Activated CD8-positive, alpha-beta T cell treated with anti-CD3 and anti-CD28 coated beads for 36 hours (primary cell): ENCODE measurements at places on chromosomes 13 and 19.

DNA sequence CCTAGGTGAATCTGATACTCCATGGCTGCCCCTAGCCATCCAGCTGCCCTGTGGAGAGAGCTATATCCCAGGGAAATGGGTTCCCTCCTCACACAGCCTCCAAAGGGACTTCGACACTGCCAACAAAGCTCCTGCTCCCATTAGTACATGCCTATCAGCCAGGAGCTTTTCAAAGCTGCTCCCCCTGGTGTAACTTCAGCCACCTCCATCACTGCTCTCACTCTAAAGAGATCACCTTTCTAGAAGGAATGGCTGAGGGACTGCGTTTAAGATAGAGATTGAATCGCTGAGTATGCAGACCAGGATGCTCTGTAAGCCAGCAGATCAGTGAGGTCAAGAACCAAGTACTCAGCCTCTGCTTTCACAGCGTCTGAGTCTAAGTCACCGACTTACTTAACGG, 213.7 kb downstream of the NALCN start:
- no peak for DNase-seq

GRCh38 chr13:52411629-52412028, 5.7 kb upstream of the THSD1 start:
- DNase-seq: no peak

DNA sequence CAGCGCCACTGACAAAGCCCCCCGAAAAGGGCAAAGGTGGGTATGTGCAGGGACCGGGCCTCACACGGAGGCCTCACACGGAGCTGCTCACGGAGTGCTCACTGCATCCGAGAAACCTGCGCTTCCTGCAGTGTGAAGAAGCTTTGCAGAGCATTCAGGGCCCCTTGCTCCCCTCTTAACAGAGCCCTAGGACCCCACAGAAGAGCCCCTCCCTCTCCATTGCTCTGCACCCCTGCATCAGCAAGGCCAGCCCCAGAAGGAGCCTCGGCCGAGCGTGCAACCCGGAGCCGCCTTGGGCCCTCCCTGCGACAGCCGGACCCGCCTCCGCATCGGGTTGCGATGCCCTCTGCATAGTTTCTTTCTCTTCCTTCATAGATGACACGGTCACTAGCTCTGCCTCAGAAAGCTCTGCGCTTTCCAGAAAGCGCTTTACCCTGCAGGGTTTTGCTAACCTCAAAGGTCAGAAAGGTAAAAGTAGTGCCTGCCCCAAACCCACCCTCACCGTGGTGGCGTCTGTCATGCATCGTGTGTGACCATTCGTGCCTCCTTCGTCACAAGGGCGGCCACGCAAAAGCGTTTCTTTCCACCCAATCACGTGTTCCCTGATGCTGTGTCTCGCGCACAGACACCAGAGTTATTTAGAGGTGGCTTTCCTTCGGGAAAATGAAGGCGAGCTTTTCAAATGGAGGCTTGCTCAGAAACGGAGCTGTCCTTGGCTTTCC, 15.7 kb upstream of the F7 start:
- DNase-seq: no peak

DNA sequence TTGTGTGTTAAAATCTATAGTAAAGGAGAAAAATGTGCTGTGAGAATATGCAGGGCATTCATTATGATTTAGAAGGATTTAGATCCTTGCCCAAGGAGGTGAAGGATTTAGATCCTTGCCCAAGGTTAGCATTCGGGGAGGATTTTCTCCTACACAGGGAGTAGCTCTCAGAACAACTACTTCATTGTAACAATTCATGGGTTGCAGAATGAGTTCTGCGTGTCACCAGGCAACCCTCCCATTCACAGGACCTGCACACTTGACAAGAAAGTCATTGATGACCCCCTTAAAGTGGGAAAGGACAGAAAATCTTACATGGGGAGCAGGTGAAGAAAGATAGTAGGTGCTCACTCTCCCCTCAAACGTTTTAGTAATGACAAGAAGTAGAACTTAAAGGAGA, 167.1 kb upstream of the MAB21L1 start:
- DNase-seq: no peak

DNA sequence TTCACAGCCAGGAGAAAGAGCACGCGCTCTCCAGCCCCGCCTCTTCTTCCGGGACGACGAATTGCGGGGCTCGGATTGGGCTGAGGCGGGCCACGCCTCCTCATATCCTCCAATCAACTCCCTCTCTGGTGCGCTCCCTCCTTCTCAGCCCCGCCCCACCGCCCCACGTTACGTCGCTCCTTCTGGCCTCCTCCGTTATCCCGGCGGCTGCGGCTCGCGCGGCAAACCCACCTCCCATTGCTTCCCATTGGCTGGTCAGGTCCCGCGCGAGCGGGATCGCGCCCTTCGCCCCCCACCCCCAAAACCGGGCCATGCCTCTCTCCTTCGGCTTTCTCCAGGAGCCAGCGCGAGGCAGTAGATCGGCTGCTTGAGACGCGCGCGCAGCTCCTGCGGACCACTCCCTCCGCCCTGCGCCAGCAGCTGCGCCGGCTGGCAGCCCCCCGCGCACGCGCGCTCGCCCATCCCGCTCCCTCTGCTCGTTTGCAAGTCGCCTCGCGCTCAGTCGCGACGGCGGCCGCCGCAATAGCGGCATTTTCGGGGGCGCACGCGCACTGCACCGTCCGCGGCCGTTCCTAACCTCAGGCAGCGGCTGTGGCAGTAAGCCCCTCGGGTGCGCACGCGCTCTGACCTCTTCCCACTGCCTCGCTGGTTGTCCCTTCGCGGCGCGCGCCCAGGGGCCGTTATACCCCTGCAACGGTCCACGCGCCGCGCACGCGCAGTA, 512 bp upstream of the ARHGAP35 start:
- peak; percentile 98 for DNase-seq

DNA sequence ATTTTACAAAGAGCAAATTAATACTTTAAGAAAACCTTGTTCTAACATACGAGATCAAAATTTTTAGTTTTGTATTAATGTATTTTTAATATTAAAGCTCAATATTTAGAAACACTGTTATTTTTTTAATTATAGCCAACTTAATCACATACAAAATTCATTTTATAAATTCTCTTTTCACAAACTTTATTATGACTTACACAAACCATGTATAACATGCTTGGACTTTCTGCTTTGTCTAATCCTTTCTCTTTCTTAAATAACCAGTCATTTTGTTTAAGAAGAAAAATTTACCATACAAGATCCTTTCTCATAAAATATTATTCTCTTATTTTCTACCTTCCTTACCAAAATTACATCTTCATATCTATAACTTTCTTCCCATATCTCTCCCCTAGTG, 62.2 kb downstream of the CYSLTR2 start:
- no peak for DNase-seq

- peak; percentile 9 for DNase-seq
These were observed 16.2 kb downstream of the RB1 start for GRCh38 chr13:48319531-48320398.

- DNase-seq: no peak
These were observed 270.1 kb downstream of the SLITRK5 start for GRCh38 chr13:87941226-87941625.

GRCh38 chr13:31093145-31093885, 68.4 kb downstream of the HSPH1 start:
- no peak for DNase-seq

DNA sequence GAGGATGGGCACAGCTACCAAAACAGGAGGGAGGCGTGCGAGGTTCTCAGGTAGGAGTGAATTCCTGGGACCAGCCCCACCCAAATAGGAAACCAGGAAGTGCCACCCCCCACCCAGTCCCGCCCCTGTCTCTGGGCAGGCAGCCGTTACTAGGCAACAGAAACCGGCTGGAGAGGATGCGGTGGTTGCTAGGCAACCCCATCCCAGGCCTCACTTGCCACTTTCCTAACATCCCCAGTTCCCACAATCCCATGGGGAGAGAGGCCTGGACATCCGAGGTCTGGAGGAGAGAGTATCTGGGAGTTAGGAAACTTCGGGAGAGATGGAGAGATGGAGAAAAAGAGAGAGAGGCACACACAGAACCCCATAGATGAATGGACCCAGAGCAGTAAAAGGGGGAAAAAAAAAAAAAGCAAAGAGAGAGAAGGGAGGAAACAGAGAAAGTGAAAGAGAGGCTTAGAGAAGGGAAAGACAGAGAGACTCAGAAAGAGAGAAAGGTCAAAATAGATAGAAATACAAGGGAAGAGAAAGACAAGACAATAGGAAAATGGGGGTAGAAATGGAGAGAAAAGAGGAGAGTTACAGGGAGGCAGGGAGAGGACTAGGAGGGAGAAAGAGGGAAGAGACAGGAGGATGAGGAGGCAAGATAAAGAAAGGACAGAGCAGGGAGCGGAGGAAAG, 3.8 kb downstream of the GRIK5 start:
- DNase-seq: no peak

GRCh38 chr13:48511621-48512230, 21.2 kb downstream of the RCBTB2 start:
- DNase-seq: no peak

- DNase-seq: peak; percentile 47
These were observed 43.9 kb downstream of the SIAH3 start for GRCh38 chr13:45807520-45808099.

GRCh38 chr19:42030645-42031440, 36.8 kb upstream of the ATP1A3 start:
- no peak for DNase-seq

- no peak for DNase-seq
These were observed 55.5 kb downstream of the BRCA2 start for GRCh38 chr13:32370805-32371204.

- DNase-seq: no peak
These were observed 3.5 kb downstream of the GRK1 start for GRCh38 chr13:113670541-113670940.

GRCh38 chr19:10929402-10929794, 787 bp downstream of the TIMM29 start:
- DNase-seq: peak; percentile 13

- DNase-seq: no peak
These were observed 12.0 kb downstream of the CERS4 start for GRCh38 chr19:8221161-8221560.

DNA sequence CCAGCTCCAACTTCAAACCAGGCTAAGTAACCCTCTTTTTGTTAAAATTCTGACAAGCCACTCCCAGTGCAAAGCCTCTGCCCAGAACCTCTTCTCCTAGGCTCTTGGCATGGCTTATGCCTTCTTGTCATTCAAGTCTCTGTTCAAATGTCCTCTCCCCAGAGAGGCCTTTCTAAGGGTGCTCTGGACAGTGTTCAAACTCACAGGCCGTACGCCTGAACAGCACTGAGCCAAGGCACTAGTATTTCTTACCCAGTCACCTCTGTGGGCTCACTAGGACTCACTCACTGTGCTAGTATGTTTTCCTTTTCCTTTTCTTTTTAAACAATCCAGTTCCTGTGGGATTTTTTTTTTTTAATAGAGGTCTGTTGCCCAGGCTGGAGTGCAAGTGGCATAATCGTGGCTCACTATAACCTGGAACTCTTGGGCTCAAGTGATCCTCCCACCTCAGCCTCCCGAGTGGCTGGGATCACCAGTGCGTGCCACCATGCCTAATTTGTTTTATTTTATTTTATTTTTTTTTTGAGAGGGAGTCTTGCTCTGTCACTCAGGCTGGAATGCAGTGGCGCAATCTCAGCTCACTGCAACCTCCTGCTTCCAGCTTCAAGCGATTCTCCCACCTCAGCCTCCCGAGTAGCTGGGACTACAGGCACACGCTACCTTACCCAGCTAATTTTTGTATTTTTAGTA, 2.3 kb upstream of the ASF1B start:
- no peak for DNase-seq

- DNase-seq: no peak
These were observed 13.3 kb downstream of the CCL25 start for GRCh38 chr19:8065875-8066261.

DNA sequence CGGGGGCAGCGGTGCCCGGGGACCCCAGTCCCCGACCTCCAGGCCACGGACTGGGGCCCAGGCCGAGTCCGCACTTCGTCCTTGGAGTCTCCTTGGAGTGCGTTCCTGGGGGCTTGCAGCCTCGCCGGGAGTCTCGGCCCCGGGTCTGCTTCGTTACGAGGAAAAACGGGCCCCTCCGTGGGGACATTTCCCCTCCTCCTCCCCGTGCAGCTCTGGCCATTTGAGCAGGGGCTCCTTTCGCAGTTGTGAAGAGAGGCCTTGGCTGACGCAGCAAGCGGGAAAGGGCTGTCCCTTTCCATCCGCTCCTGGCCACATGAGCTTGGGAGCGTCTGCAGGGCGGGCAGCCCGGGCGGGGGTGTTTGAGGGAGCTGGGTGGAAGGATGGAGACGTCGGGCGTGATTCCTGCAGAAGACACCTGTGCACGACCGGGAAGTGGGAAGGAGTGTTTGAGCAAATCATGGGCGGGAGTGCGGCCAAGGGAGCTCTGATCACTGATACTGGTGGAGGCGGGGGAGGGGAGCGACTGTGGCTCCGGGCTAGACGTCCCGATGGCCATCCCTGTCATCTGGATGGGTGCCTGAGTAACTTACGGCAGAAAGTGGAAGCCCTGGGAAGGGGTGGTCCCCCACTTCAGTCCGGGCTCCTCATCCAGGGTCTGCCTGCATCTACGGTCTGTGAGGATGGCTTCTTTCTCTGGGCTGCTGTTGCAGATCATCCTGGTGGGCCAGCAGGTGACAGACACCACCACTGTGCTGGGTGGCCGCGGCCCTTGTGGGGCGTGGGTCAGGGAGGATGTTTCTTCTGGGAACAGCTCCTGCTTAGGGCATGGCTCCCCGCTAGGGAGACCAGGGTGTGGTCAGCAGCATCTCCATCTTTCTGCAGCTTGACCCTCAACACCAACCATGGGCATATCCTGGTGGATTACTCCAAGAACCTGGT, 736 bp downstream of the GPI start:
- DNase-seq: no peak

- no peak for DNase-seq
These were observed 14.9 kb downstream of the ADAMTS10 start for GRCh38 chr19:8595651-8596050.

DNA sequence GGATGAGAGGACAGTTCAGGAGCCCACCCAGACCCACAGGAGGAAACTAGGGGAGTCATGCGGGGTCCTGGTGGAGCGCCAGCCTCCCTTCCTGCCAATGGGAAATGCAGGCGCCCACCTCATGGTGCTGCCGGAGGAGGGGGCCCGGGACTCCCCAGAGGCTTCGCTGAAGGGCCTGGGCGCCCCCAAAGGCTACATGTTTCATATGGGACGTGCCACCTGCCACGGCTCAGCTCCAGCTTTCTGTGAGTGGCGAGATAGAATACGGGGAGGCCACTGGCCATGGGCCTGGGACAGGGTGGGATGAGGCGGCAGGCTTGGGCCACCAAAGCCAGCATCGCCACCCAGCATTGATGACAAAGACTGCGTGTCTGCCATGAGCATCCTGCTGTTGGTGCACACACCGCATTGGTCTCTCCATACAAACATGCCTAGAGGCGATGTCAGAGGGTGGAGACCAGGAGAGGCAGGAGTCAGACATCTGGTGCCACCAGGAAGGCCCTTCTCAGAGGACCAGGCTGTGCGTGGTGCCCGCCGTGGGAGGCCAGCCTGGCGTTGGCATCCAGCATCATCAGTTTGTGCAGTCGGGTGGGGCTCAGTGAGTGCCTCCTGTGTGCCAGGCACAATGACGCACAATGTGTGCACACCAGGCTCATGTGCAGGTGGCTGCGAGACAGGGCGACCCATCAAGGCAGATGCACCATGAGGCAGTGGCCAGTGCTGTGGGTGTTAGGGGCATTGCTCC, 1.2 kb upstream of the F10 start:
- no peak for DNase-seq
